Suppressor macrophage treated with lipopolysaccharide for 4 hours (primary cell): ENCODE measurements at places on chromosomes 11 and 22.
A peak's percentile ranks its signal among the peaks of the same experiment; 100 is the strongest.

DNA sequence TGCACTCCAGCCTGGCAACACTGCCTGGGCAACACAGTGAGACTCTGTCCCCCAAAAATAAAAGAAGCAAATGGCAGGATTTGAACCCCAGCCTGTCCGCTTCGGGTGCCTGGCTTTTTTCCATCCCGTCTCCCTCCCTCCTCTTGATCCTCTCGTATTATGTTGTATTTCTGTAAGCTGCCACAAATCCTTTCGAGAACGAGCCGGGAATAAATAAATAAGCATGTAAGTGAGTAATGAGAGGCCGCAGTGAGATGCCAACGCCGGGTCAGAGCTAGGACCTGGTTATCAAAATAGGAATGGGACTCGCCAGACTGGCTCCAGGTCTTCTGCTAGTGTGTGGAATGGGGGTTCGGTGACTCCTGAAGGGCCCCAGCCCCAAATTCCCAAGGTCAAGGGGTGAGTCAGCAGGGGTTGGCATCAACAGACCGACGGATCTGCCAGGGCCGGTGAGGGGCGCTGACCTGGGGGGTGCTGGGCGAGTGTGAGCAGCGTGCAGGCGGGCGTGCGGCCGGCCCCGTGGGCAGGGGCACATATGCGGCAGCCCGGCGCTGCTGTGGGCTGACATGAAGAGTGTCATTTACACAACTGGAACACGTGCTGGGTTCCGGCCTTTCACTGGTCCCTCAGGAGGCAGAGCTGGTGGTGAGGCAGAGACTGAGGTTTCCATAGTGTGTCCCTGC is 47.8 kb downstream of the FLRT1 start:
- no peak for DNase-seq

GRCh38 chr11:44310206-44310462 is 195 bp upstream of the ALX4 start:
- DNase-seq, result no peak

GRCh38 chr22:41501209-41501608 is 32.3 kb downstream of the ACO2 start:
- DNase-seq, result peak; percentile 18

GRCh38 chr22:28247667-28248363 is 328.8 kb upstream of the PITPNB start:
- no peak for DNase-seq

DNA sequence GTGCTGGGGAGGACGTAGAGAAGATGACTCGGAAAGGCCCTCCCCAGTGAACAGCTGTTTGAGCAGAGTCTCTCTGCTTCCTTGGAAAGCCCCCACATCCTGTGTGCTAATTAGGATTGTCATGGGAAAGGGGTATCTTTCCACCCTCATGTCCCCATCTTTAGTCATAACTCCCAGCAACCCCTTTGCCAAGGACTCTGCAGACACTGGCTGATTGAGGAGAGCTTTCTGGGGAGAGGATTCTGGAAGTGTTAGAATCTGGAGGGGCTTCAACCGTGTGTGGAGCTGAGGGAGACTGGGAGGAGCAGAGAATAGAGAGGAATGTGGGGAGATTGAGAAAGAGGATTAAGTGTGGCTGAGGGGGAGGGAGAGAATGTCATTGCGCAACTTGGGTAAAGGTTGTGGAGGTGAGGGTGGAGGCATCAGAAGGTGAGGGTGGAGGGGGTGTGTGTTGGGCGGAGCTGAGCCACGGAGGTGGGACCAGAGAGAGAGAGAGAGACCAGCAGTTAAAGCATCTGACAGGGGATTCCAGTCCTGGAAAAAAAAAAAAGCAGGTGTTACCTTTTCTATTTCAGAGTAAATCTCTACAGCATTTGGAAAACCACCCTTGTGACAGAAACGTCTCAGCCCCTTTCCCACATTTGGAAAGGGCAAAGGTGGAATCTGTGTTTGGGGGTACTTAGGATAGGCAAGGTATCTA is 2.2 kb downstream of the DTX4 start:
- peak; percentile 68 for DNase-seq

- no peak for DNase-seq
Measured at GRCh38 chr11:35662061-35662648, 420 bp upstream of the TRIM44 start.

DNA sequence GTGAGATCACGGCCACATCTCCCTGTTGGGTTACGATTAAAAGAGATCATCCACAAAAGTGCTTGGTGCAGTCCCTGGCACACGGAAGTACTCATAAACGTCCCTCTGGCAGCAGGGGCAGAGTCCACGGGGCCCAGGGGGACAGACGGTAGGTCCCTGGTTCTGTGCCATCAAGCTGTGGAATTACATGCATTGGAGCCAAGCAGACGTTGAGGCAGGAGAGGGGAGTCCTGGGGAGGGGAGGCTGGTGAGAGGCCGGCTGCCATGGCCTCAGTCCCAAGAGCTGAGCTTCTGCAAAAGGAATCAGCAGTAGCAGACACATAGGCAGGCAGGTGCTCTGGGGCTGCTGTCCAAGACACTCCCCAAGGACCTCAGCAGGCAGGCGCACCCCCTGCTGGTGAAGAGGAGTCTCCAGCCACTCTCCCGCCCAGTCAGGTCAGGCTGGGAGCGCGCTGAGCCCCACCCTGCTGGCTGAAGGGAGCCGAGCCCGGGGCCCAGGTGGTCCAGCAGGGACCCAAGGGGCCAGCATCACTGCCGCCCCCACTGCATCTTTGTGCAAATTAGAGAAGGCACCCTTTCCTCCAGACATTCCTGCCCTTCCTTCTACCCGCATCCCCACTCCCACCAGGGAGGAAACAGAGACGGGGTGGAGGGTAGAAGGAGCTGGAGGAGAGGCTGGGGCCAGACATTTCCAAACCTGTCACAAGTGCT is 7.6 kb upstream of the KCTD17 start:
- DNase-seq, result peak; percentile 68
